ENCODE measurements at places on chromosomes 6 and 20. TPM values are rescaled to one million over a fixed set of nuclear protein-coding genes. Genes with fewer than 3 reads are reported as not detected.

DNA sequence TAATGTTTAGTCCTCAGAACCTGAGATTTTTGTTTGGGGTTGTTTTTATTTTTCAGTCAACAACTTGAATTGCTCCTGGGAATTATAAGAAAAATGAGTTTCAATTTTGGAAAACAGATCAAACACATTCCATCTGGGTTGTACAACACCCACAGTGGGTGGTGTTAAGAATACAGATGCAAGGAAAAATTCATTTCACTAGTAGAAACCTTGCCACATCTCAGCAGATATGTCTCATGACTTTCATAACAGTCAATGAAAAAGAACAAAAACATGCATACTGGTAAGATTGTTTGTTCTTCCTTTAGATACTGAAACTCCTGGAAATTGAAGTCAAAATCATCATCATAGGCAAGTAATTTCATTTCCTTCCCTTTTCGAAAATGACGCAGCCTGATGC is 78.9 kb downstream of the MOXD1 start:
- DNase-seq, result no peak

AGPAT4 gene
- 13.8 TPM for total RNA-seq

GNMT gene
- total RNA-seq, result 0.72 TPM

RFX6 gene
- total RNA-seq, result not detected

DNA sequence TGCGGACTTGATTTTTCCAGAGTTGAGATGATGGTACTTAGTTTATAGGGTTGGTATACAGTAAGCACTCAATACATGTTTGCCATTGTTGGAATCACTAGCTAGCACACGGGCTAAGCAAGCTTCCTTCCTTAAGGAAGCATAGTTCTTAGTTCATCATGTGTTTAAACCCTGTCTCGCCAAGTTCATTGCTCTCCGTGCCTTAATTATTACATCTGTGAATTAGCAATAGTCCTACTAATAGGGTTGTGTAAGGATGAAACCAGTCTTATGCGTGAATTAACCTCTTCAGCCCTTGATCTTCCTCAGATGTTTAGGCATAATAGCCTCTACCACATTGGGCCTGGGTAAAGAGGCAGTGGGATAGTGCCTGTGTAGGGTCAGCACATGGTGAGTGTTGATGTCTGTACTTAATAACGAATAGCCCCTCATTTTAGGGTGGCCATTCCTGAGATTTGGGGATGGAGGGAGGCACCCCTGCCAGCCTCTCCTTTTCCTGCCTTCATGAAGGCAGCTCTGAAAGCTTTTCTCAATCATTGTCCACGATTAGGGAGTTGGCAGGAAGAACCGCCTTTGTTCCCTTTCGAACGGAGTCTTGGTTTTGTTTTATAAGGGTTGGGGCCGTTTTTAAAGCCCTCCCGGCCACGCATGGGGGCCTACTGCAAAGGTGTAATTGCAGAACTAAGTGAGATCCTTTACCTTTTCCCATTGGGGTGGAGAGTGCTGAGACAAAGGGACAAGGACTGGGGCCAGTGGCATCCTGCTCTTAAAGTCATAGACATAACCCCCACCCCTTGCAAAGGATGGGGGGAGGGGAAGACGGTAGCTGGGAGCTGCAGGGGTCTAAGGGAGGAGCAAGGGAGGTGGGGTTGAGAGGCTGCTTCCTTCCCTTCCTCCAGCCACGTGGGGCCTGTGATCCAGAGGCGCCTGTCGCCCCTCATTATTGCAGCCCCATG is 2.1 kb downstream of the DNMT3B start:
- DNase-seq, result peak; percentile 81

DNA sequence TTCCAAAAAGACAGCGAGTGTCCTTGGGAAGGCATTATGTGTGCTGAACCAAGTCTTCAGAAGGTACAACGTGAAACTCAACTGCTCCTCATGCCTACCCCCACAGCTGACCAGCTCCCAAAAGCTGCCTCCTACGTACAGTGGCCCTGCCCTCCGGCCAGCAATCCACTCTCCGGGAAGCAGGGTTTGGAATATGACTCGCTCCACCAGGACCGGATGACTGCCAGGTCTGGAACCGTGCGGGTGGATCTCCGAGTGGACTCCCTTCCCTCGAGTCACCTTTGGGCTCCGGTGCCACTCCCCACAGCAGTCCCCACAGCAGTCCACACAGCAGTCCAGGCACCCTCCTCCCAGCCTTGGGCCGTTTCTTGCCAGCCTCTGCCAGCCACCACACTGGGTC is 4.3 kb downstream of the ZBTB46 start:
- DNase-seq, result peak; percentile 89

Measured in osteoblast (primary cell).